ENCODE measurements at places on chromosomes 6 and 20.

DNA sequence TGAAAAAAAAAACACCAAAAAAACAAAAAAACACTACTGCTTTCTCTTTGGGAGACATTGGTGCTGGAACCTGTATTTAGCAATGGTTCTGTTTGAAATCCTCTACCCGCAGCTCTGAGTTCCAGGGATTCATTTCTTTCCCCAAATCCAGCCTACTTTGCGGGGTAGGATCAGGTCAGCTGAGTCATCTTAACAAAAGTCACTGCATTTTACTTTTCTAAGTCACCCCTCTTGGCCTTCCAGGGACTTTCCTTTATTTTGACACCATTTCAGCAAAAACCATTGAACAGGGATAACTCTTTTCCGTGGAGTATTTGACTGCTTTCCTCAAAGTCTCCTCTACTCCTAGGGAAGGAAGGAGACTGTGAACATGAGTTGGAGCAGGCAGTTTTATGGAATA is 837.6 kb downstream of the MAFB start:
- no peak overlapping the region for H3K27ac ChIP-seq
- no peaks in the 10 kb centered on the region for H3K36me3 ChIP-seq
- DNase-seq, result no peak
- no peak overlapping the region for H3K4me3 ChIP-seq
- peaks cover 19% of the 10 kb centered on the region for H3K4me1 ChIP-seq

- H3K27ac ChIP-seq, result no peak overlapping the region
- H3K4me3 ChIP-seq, result no peak overlapping the region
- H3K4me1 ChIP-seq, result no peaks in the 10 kb centered on the region
- H3K27me3 ChIP-seq, result peaks cover 8% of the 10 kb centered on the region
Observed at GRCh38 chr6:134689177-134689576, 260.7 kb downstream of the ALDH8A1 start.

DNA sequence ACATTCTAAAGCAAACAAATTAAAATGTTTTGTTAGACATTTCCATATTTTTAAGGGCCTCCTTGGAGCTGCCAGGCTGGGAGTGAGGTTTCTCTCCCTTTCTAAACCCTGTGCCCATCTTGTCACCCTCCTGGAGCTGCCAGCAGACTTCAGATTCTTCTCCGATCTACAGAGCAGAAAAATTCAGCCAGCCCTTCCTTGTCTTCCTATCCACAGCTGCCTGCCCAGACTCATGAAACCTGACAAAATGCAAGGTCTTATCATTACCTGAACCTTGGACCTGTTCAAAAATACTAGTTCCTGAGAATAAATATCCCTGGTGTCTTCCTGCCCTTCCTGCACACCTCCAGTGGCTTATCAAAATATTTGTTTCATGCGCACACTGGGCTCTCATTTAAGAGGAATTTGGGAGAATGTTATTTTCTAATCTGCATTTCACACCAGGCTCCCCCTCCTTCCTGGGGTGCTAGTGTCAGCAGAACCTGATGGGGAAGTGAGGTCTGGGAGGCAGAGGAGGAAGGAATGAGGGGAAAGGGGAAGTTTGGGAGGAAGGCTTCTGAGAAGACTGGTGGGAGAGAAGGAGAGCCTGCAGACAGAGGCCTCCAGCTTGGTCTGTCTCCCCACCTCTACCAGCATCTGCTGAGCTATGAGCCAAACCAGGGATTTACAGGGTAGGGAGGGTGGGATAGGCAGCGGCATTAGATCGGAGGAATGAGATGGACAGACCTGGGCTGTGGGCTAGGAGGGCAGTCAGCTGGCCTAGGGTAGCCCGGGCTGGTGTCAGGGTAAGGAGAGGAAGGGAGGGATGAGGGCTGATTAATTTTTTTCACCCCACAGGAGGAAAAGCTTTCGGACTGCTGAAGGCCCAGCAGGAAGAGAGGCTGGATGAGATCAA is at the start of gene AIF1:
AIF1 (plus strand) TSS at position 551 of the 895 bp plus-strand sequence; CDS start at position 647, 96 bp downstream.
- peak within 1 kb of the TSS; percentile 41 for H3K4me3 ChIP-seq
- no peaks in the 10 kb centered on the region for H3K36me3 ChIP-seq
- peak within 1 kb of the TSS; percentile 68 for H3K27ac ChIP-seq
- no peak for DNase-seq
- H3K4me1 ChIP-seq, result peaks cover 23% of the 10 kb centered on the region

DNA sequence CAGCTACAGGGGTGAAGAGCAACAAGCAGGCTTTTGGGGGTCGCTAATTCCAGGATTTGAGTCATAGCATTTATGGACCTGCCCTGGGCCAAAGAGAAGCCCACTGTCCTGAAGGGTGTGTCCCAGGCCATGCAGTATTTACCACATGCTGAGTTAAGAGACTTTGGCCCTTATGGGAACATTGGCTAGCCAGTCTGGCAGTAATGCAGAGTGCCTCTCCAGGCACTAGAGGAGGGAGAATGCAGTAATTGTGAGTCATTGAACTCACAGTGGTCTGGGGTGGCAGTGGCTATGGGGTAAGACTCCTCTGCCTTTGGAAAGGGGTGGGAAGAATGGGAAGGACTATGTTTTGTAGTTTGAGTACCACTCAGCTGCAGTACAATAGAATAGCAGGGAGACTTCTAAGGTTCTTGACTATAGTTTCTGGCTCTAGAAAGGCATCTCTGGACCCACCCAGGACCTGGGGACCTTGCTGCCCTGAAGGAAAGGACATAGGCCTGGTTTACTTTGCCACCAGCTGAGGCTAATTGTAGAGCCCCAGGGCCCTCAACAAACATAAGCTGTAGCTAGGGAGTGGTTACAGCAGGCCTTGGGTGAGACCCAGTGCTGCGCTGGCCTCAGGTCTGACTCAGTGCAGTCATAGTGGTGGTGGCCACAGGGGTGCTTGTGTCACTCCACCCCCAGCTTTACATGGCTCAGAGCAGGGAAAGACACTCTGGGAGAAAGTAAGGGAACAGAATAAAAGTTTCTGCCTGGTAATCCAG is 520.9 kb downstream of the HTR1B start:
- H3K36me3 ChIP-seq, result no peaks in the 10 kb centered on the region
- DNase-seq, result no peak
- H3K27ac ChIP-seq, result no peak overlapping the region
- no peaks in the 10 kb centered on the region for H3K27me3 ChIP-seq

DNA sequence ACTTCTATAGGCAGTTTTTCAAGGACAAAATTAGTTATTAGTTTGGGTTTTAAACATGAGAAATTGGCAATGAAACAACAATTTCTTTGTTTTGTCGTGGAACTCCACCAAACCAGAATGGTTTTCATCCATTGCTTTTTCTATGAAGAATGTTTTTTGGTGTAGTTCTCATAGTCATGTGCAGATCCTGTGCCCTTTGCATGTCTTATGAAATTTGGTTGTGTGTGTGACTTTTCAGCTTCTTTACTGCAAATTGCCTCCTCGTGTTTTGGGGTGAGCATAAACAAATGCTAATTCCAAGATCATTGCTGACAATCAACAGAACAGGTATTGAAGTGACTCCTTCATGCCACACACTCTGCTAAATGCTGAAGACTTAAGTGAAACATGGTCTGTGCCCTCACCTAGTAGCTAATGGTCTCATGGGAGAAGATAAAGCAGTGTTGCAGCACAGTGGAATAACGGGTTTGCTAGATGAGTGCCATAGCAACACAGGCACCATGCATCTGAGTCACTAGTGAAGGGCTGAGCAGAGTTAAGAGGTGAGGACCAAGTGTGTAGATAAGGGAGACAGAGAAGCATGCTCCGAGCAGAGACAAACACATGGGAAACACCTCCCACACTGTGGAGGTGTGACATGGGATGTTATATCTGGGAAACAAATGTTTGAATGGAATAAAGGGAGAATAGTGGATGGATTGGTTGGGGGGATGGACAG is 120.0 kb downstream of the SLC16A10 start:
- H3K27ac ChIP-seq, result no peak overlapping the region
- no peak overlapping the region for H3K4me3 ChIP-seq
- H3K4me1 ChIP-seq, result no peaks in the 10 kb centered on the region

DNA sequence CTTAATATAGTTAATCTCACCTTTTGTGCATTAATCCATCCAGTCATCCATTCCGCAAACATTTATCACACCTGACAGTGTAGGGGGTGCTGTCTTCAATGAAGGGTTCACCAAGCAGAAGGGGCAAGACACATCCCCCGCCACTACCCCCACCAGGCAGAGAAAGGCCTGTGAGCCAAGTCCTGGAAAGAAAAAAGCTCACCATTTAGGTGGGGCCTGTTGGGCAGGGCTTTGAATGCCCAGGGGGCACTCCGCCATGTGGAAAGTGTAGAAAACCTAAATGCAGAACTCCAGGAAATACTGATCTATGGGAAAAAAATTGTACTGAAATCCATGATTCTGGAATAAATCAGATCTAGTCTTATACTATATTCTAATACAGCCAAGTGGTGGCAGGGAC is 4.8 kb upstream of the STX16 start:
- peaks cover 2% of the 10 kb centered on the region for H3K4me1 ChIP-seq
- H3K27me3 ChIP-seq, result peaks cover 15% of the 10 kb centered on the region
- no peak overlapping the region for H3K4me3 ChIP-seq
- DNase-seq, result no peak
- H3K36me3 ChIP-seq, result peaks cover 1% of the 10 kb centered on the region

- no peaks in the 10 kb centered on the region for H3K27me3 ChIP-seq
- no peaks in the 10 kb centered on the region for H3K4me1 ChIP-seq
- no peak for DNase-seq
- no peaks in the 10 kb centered on the region for H3K36me3 ChIP-seq
- no peak overlapping the region for H3K4me3 ChIP-seq
- no peak overlapping the region for H3K27ac ChIP-seq
Observed at GRCh38 chr6:22612236-22612635, 42.9 kb downstream of the HDGFL1 start.

DNA sequence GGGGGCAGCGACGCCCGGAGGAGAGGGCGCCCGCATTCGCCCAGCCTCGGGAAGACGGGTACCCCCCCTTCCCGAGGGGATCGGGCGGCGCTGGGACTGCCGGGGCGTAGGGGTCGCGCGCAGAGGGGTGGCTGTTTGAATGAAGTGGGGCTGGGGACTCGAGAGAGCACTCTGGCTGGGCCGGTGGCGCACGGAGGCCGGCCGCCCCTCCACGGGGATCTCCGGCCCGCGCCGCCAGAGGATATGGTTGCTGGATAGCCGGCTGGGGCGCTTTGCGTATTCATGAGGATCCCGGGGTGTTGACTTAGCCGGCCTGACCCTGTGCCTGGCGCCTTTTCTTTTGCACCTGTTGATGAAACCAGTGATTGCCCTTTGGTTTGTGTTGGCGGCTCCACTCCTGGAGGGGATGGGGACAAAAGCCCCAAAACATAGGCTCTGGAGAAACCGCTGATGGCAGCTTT is 469 bp downstream of the SYNJ2 start:
- peak overlapping the region; percentile 86 for H3K4me3 ChIP-seq
- peak; percentile 19 for DNase-seq
- peak overlapping the region; percentile 53 for H3K27ac ChIP-seq
- peaks cover 14% of the 10 kb centered on the region for H3K4me1 ChIP-seq

DNA sequence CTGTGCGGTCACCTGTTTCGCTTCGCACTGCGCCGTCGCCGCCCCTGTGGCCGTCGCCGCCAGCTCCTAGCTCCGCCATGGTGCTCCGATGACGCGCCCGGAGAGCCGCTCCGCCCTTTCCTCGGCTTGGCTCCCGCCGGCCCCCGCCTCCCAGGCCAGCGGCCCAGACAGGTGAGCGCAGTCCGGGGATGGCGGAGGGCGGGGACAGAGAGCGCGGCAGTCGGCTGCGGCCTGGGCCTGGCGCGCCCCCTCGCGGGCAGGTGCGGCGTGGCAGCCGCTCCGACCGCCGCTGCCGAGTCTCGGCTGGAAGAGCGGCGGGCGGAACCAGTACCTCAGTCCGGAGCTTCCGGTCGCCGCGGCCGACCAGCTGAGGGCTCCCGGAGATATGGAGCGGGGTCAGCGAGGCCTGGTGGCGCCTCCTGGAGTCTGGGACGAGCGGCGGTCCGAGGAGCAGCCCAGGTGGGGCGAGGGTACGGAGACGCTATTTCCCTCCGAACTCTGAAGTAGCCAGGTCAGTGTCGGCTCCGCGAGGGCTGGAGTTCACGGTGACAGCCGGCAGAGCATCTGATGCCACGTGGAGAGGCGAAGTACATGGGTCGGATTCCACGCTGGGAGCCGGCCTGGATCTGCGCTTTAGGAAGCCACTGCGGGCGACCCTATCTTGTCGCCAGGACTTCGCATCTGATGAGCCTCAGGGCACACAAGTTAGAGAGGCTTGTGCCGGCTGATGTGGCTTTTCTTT is at the start of gene MAP7:
MAP7 (minus strand) TSS at position 93 of the 742 bp plus-strand sequence; CDS start at position 79, 14 bp downstream.
- peak within 1 kb of the TSS; percentile 52 for H3K4me3 ChIP-seq
- DNase-seq, result peak; percentile 48
- H3K27ac ChIP-seq, result no peak within 1 kb of the TSS
- peaks cover 14% of the 10 kb centered on the region for H3K27me3 ChIP-seq

DNA sequence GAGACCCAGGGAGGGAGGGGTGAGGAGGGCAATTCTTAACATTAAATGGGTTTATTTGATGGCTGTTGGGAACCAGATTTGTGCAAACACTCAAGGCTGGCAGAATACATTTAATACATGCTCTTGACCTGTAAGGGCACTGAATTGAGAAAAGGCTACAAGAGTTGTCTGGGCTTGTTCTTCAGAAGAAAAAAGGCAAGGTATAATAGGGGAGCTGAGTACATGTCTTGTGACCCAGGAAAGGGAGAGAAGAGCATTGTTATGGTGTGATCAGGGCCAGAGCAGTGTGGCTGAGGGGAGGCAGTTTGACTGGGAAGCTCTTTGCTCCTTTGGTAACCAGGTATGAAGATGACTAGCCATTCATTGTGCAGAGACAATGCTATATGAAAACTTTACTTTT is 18.9 kb downstream of the KLHL31 start:
- no peaks in the 10 kb centered on the region for H3K36me3 ChIP-seq
- peaks cover 27% of the 10 kb centered on the region for H3K4me1 ChIP-seq
- H3K27ac ChIP-seq, result peak overlapping the region; percentile 85
- H3K27me3 ChIP-seq, result no peaks in the 10 kb centered on the region

GRCh38 chr6:87572021-87572420 is 17.8 kb downstream of the RARS2 start:
- H3K27me3 ChIP-seq, result no peaks in the 10 kb centered on the region
- H3K4me1 ChIP-seq, result peaks cover 28% of the 10 kb centered on the region
- peaks cover 19% of the 10 kb centered on the region for H3K36me3 ChIP-seq

GRCh38 chr6:106177786-106178185 is 91.7 kb downstream of the PRDM1 start:
- no peaks in the 10 kb centered on the region for H3K36me3 ChIP-seq
- no peak for DNase-seq
- H3K27me3 ChIP-seq, result peaks cover 2% of the 10 kb centered on the region
- H3K27ac ChIP-seq, result no peak overlapping the region
- peaks cover 3% of the 10 kb centered on the region for H3K4me1 ChIP-seq

GRCh38 chr6:22582417-22583205 is 13.2 kb downstream of the HDGFL1 start:
- H3K36me3 ChIP-seq, result no peaks in the 10 kb centered on the region
- H3K4me3 ChIP-seq, result no peak overlapping the region
- no peaks in the 10 kb centered on the region for H3K27me3 ChIP-seq
- no peak for DNase-seq
- no peak overlapping the region for H3K27ac ChIP-seq
- no peaks in the 10 kb centered on the region for H3K4me1 ChIP-seq
